ENCODE measurements at places on chromosomes 7 and 10.

GRCh38 chr7:106042196-106042611, 69.9 kb downstream of the SYPL1 start:
- DNase-seq = no peak

GRCh38 chr10:34593374-34593890, 221.7 kb downstream of the PARD3 start:
- DNase-seq = no peak

- DNase-seq = no peak
Measured at GRCh38 chr10:78211561-78212051, 177.9 kb downstream of the RPS24 start.

DNA sequence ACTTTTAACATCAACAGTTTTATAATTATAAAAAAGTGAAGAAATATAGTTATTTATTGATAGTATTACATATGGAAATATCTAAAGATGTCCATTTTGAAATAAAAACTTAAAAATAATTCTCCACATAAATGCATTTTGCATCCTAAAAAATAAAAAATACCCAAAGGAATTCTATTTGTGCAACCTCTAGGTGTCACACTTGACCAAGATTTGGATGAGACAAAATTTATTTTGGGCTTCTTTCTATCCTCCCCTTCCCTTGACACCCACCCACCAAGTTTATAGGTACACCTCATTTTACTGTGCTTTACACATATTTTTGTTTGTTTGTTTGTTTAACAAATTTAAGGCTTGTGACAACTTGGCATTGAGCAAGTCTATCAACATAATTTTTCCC, 3.3 kb upstream of the THSD7A start:
- no peak for DNase-seq
